ENCODE measurements at places on chromosomes 7 and 10. TPM values are rescaled to one million over a fixed set of nuclear protein-coding genes. Genes with fewer than 3 reads are reported as not detected.

DNA sequence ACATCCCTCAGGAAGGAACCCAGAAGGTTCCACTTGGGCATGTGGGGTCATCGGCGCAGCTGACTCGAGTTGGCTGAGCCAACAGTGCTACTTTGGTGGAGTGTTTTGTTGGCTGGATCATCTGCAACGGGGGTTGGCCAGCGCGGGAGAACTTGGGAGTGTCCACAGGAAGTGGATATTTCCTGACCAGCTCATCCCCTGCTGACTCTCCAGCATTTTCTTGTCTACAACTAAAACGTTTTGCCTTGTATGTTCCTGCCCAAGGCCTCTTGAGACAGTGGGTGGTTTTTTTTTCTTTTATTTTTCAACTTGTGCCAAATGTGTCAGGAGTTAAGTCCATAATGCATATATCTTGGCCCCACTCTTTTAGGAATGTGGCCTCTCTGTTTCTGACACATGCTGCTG lies 208.6 kb downstream of the ZNF365 start:
- no peak overlapping the region for H3K4me3 ChIP-seq
- H3K36me3 ChIP-seq = no peaks in the 10 kb centered on the region
- H3K27ac ChIP-seq = no peak overlapping the region
- H3K4me1 ChIP-seq = no peaks in the 10 kb centered on the region
- DNase-seq = no peak

Gene NYAP1
- not detected for total RNA-seq

- H3K4me1 ChIP-seq = peaks cover 21% of the 10 kb centered on the region
- no peak overlapping the region for H3K4me3 ChIP-seq
- no peak overlapping the region for H3K27ac ChIP-seq
These were observed 2.6 kb upstream of the TBX20 start for GRCh38 chr7:35256256-35257175.

Gene MKX
- total RNA-seq = not detected

- H3K4me3 ChIP-seq = no peak overlapping the region
- peaks cover 5% of the 10 kb centered on the region for H3K36me3 ChIP-seq
These were observed 15.5 kb downstream of the ELMO1 start for GRCh38 chr7:37433166-37433565.

Gene CYP2C19
- total RNA-seq = not detected

- H3K4me3 ChIP-seq = no peak overlapping the region
- H3K4me1 ChIP-seq = peaks cover 72% of the 10 kb centered on the region
- H3K27me3 ChIP-seq = no peaks in the 10 kb centered on the region
- DNase-seq = peak; percentile 29
- peak overlapping the region; percentile 28 for H3K27ac ChIP-seq
- H3K36me3 ChIP-seq = no peaks in the 10 kb centered on the region
These were observed 30.2 kb upstream of the IKZF1 start for GRCh38 chr7:50274361-50274760.

- no peaks in the 10 kb centered on the region for H3K36me3 ChIP-seq
- peak overlapping the region; percentile 13 for H3K4me3 ChIP-seq
- DNase-seq = peak; percentile 32
- H3K27ac ChIP-seq = no peak overlapping the region
These were observed 903 bp upstream of the NT5C2 start for GRCh38 chr10:103193820-103194529.

Gene ACBD7
- 1.3 TPM for total RNA-seq

DNA sequence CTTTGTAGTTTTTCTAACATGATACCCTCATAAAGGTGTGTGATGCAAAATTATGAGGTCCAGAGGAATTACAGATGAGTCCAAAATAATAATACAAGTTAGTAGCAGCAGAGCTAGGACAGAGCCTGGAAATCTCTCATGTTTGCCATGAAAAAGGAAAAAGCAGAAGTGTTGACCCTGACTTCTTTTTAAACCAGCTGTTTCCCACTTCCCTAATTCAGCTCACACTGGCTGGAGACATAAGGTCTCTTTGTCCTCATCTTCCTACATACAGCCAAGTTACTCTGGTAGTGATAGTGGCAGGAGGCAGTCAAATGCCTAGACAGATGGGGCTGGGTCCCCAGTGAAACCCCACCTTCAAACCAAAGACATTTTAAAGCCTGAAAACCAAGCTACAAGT lies 269.2 kb downstream of the C7orf25 start:
- H3K4me1 ChIP-seq = no peaks in the 10 kb centered on the region
- no peak overlapping the region for H3K27ac ChIP-seq
- no peaks in the 10 kb centered on the region for H3K36me3 ChIP-seq
- no peak overlapping the region for H3K4me3 ChIP-seq
- no peak for DNase-seq
- no peaks in the 10 kb centered on the region for H3K27me3 ChIP-seq

DNA sequence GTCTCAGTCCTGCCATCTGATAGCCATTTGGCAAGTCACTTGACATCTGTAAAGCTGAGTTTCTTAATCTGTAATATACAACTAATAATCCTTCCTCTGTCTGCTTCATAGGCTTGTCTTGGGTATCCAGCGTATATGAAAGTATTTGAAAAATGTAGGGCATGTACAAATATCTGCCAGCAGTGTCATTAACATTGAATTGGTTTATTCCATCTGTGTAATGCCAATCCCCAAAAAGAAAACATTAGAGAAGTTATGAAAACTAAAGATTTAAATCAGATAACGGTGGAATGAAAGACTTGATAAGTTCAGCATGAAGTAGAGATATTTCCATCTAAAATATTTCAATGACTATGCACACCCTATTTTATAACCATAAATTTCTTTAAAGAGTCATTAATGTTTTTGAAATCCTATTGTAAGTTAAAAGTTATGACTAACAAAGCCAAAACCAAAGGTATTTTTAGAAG lies 9.8 kb upstream of the RTKN2 start:
- H3K27ac ChIP-seq = no peak overlapping the region
- H3K27me3 ChIP-seq = no peaks in the 10 kb centered on the region
- H3K4me1 ChIP-seq = no peaks in the 10 kb centered on the region

DNA sequence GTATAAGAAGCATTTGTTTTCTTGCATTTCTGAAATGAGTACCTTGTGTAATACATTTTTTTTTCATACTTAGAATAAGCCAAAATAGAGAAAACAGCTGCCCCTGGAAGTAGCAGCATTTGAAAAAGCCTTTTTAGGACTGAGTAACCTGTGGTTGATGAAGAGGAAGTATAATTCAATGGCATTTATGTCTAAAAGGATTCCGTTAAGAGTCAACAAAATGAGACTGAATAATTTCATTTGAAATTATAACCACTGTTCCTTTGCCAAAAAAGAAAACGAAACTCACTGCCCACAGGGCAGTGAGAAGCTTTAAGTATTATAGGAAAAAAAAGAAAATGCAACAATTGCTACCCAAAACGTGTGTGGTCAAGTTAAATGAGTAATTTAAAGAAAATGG lies 705.6 kb upstream of the PHF14 start:
- DNase-seq = no peak
- H3K36me3 ChIP-seq = no peaks in the 10 kb centered on the region
- no peaks in the 10 kb centered on the region for H3K27me3 ChIP-seq
- no peak overlapping the region for H3K27ac ChIP-seq
- H3K4me3 ChIP-seq = no peak overlapping the region

DNA sequence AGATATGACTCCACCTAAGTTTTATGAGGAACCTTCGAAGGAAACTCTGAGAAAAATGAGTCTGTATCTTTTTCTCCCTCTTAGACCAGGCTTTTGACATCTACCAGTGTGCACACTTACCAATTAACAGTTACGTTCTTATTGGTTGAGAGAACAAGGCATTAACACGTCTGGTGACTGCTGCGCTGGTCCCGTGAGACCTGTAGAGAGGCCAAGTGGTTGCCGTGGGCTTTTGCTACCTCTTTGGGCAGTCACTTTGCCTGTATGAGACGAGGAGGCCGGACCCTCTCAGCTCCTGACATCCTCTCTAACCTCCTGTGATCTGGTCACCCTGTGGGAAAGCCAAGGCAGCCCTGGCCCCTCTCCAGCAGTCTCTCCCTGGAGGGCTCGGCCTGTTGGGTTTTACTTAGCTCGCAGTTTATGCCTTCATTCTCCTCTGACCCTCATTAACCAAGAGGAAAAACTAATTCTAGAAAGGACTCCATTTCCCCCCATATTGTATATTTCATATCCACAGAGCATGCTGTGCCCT lies 513.9 kb upstream of the GALNT17 start:
- no peak overlapping the region for H3K27ac ChIP-seq
- H3K36me3 ChIP-seq = no peaks in the 10 kb centered on the region
- peaks cover 14% of the 10 kb centered on the region for H3K4me1 ChIP-seq
- no peak for DNase-seq
- H3K27me3 ChIP-seq = no peaks in the 10 kb centered on the region

DNA sequence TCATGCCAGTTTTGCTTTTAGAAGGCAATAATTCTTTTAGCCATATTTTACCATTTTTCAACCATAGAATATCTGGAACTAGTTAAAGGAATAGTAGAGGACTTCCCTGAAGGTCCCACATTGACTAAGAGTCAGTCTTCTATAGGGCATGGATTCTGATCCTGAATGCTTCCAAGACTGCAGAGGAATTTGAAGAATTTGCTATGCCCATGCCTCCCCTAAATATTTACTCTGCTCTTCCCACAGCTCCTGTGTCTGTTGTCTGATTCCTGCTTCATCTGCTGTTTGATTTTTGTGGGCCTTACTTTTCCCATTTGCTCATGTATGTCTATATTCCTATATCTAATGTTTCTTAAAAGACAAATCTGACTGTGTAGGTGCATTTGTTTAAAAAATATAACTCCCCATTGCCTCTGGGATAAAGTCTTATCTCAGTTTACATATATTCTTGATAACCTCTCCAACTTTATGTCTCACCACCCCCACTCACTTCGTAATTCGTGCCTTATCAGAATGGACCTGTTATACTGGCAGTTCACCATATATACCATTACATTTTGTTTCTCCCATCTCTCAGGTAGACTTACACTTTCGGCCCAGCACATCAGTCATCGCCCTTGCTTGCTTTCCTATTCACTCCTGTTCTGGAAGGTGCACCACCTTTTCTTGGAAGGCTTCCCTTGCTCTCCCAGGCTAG lies 33.9 kb downstream of the LRRC4 start:
- H3K4me3 ChIP-seq = no peak overlapping the region
- peaks cover 23% of the 10 kb centered on the region for H3K36me3 ChIP-seq
- no peaks in the 10 kb centered on the region for H3K27me3 ChIP-seq
- DNase-seq = no peak

DNA sequence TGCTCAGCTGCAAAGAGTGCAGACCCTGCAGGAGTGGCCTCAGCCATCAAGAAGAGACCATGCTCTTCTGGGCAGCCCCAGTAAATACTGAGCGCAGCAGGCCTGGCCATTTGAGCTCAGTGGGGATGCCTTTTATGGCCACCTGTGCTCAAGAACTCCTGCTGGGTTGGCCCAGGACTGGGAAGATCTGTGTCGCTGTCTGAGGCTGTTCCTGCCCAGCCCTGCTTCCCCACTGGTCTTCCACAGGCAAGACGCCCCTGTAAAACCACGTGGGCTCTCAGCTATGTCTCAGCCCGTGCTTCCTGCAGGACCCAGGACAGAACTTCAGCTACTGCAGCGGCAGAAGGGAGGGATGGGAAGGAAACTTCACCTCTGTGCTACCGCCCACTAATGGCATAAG lies 10.5 kb upstream of the PPIF start:
- no peaks in the 10 kb centered on the region for H3K36me3 ChIP-seq
- H3K27me3 ChIP-seq = no peaks in the 10 kb centered on the region
- H3K4me3 ChIP-seq = no peak overlapping the region
- no peak overlapping the region for H3K27ac ChIP-seq
- DNase-seq = no peak
- H3K4me1 ChIP-seq = peaks cover 5% of the 10 kb centered on the region

- no peaks in the 10 kb centered on the region for H3K4me1 ChIP-seq
- no peak overlapping the region for H3K27ac ChIP-seq
- no peaks in the 10 kb centered on the region for H3K36me3 ChIP-seq
These were observed 54.5 kb upstream of the PDZD8 start for GRCh38 chr10:117429643-117430265.

GRCh38 chr10:44809647-44810046 lies 101.5 kb upstream of the TMEM72 start:
- no peak overlapping the region for H3K4me3 ChIP-seq
- DNase-seq = no peak
- H3K4me1 ChIP-seq = no peaks in the 10 kb centered on the region
- H3K27ac ChIP-seq = no peak overlapping the region

DNA sequence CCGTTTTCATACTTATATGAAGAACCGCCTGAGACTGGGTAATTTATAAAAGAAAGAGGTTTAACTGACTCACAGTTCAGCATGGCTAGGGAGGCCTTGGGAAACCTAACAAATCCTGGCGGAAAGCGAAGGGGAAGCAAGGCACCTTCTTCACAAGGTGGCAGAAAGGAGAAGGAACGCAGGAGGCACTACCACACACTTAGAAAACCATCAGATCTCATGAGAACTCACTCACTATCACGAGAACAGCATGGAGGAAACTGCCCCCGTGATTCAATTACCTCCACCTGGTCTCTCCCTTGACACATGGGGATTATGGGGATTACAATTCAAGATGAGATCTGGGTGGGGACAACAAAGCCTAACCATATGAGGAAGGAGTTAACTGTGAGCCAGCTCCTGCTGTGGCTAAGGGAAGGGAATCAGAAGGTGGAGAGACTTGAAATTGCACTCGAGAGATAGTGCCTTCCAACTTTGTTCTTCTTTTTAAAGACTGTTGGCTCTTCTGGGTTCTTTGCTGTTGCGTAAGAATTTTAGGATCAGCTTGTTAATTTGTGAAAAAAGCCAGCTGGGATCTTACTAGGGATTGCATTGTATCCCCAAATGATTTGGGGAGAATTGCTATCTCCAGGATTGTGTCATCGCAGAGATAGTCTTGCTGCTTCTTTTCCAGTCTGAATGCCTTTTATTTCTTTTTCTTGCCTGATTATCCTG lies 21.0 kb downstream of the OPTN start:
- peaks cover 13% of the 10 kb centered on the region for H3K4me1 ChIP-seq
- DNase-seq = no peak
- H3K4me3 ChIP-seq = no peak overlapping the region
- no peak overlapping the region for H3K27ac ChIP-seq
- peaks cover 48% of the 10 kb centered on the region for H3K36me3 ChIP-seq

DNA sequence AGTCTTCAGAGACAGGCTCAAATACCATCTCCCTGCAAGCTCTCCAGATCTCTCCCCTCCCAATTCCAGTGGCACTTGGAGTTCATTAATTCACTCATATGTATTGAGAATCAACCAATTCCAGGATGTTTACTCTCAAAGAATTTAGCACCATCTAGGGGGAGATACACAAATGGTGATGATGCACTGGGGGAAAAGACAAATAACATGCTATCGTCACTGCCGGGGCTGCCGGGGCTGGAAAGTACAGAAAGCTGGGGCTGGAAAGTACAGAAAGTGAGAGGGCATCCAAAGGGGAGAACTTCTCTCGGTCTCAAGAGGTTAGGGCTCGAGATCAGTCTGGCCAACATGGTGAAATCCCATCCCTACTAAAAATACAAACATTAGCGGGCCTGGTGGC lies 118.7 kb downstream of the MKX start:
- H3K36me3 ChIP-seq = no peaks in the 10 kb centered on the region
- peaks cover 9% of the 10 kb centered on the region for H3K27me3 ChIP-seq
- H3K4me1 ChIP-seq = no peaks in the 10 kb centered on the region
- H3K4me3 ChIP-seq = no peak overlapping the region
- DNase-seq = no peak

Measured in B cell (primary cell).